ENCODE measurements at places on chromosomes 3 and 15.

DNA sequence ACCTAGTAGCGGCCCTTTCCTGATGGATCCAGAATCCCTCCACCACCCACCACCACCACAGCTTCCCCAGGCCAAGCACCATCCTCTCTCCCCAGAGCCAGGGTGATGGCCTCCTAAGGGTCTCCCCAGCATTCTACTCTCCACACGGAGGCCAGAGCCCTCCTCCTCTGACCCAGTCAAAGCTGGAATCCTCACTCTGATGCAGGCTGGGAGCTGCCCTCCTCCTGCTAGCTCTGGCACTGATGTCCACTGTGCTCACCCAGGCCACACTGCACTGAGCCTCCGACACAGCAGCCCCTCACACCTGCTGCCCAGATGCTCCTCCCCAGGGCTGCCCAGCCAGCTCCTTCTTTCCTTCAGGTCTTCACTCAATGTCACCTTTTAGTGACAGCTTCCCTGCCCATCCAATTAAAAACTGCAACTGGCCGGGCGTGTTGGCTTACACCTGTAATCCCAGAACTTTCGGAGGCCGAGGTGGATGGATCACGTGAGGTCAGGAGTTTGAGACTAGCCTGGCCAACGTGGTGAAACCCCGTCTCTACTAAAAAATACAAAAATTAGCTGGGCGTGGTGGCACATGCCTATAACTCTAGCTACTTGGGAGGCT, 21.0 kb downstream of the XXYLT1 start:
- no peak for DNase-seq

DNA sequence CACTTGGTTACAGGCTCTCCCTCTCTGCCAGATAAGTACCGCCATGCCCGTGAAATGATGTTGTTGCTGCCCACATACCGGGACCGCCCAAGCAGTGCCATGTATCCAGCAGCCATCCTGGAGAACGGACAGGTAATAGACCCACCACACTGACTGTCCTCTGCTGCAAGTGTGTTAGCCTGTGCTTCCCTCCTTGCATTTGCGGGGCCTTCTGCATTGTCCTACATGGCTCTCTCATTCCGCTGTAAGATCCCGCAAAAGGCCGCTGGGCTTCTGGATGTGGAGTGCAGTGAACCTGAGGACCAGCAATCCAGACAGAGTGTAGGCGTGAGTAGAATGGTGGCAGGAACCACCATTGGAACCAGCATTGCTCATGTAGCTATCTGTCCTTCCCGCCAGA, 10.6 kb upstream of the MANF start:
- DNase-seq, result no peak

DNA sequence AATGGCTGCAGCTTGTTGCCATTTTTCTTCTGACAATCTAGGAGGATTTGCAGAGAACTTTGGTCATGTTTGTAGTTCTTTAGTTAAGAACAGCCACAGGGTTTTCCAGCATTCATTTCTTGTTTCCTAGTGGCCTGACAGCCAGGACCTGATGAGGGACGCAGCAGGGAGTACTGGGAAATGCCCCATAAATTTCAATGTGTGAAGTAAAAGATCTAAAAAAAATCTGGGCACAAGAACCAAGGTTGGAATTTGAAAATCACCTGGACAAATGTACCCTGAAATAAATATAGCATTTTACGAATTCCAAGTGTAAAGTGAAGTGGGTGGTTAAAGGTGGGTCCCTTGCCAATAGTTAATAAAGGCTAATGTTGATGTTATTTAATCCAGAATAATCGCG, 195.0 kb downstream of the ZIC1 start:
- DNase-seq, result no peak

DNA sequence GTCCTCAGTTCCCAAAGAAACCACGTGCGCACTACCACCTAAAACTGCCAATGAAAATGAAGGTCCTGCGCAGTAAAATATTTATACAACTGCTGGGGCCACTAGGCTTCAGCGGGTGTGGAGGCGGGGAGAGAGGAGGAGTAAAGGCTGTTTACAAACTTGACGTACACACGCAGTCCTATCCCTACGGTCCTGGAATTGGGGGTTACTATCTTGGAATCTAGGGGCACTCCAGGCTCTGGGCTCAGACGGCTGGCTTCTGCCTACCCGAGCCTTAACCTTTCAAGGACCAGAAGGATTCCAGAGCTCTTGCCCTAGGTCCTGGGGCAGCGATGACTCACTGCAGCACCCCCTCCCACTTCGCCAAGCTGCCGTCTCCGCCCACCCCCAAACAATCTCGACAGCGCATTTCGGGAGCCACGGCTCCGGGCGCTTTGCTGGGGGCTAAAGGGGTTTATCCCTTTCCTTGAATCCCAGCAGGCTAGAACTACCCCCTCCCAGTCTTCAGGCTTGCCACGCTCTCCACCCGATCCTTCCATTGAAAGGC, 3.0 kb downstream of the ADAMTS9 start:
- peak; percentile 14 for DNase-seq

- no peak for DNase-seq
Observed at GRCh38 chr3:171200750-171201088, 174.2 kb upstream of the SLC2A2 start.

- peak; percentile 84 for DNase-seq
Observed at GRCh38 chr3:66195347-66195783, 25.4 kb upstream of the SLC25A26 start.

GRCh38 chr3:64353226-64353625, 128.0 kb upstream of the PRICKLE2 start:
- DNase-seq, result no peak

- DNase-seq, result no peak
Observed at GRCh38 chr3:31670136-31670535, 137.4 kb downstream of the STT3B start.

- no peak for DNase-seq
Observed at GRCh38 chr3:151839313-151839631, 25.4 kb downstream of the AADAC start.

DNA sequence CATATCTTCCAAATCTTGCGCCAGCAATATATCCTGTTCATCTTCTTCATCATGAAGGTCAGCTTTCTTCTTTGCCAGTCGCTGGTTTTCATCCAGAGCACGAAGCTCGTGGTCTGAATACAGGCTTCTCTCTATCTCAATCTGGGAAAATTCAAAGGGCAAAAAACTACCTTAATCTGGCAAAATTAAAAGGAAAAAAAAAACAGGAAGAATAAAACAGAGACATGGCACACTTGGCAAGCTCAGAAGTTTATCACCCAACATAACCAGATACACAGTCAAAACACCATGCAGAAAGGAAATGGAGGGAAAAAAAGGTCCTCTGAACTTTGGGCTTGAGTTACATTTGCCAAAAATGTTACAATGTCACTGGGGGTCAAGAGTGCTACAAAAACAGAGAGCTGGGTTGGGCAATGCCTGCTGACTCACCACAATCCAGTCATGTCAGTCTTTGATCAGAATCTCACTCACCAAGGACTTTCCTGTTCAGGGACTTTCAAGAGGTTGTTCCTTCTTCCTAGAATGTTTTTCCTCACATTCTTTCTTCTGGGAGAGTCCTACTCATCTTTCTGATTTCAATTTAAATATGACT, 1.5 kb downstream of the MRPL46 start:
- peak; percentile 37 for DNase-seq

GRCh38 chr15:93520206-93520605, 431.2 kb upstream of the RGMA start:
- DNase-seq, result no peak

DNA sequence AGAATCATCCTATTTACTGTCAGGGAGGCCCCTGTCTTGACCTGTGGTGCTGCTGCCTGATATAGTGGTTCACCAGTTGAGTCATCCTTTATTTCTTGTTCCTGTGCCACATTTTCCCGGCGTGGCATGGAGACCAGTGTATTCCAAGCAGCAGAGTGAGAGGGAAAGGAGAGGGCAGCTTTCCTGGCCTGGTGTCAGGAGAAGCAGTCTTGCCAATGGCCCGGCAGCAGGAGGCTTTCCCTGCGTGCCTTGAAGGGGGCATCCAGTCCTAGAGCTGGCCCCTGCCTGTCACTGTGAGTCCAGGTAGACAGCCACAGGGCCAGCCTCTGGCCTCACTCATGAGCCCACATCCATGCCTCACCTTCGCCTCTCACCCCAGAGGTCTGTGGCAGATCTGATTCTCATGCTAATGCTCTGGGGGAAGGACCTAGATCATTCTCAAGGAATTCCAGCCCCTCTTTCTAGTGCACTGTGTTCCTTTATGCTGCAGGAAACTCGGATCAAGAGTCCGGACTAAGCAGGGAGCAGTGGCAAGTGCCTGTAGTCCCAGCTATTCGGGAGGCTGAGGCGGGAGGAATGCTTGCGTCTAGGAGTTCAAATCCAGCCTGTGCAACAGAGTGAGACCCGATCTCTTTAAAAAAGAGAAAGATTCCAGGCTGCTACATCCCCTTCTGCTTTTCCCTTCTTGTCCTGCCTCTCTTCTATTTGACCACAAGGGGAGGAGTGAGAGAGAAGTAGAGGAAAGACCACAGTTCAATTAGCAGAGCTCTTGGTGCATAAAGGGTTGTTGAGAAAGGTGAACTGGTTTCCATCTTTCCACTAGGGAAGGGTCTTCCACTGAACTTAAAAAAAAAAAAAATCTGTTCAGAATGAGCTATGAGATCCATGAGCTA, 66.8 kb upstream of the HACD2 start:
- no peak for DNase-seq

DNA sequence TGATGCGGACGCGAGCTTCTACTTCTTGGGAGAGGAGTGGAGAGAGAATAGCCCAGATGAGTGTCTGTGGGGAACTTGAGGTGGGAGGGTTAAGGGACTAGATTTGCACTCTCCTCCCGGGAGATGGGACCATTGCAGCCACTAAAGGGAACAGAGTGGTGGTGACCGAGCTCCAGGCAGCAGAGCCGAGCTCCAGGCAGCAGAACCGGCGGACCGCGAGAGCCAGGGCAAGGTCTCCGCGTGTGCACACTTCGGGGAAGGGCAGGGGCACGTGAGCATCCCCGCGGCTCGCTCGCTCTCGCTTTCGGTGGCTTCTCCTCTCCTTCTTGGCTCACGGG, 1.1 kb downstream of the IGDCC3 start:
- DNase-seq, result no peak

- no peak for DNase-seq
Observed at GRCh38 chr3:135981701-135982403, 16.3 kb downstream of the PPP2R3A start.

- DNase-seq, result no peak
Observed at GRCh38 chr3:171277456-171278298, 182.5 kb downstream of the TNIK start.

DNA sequence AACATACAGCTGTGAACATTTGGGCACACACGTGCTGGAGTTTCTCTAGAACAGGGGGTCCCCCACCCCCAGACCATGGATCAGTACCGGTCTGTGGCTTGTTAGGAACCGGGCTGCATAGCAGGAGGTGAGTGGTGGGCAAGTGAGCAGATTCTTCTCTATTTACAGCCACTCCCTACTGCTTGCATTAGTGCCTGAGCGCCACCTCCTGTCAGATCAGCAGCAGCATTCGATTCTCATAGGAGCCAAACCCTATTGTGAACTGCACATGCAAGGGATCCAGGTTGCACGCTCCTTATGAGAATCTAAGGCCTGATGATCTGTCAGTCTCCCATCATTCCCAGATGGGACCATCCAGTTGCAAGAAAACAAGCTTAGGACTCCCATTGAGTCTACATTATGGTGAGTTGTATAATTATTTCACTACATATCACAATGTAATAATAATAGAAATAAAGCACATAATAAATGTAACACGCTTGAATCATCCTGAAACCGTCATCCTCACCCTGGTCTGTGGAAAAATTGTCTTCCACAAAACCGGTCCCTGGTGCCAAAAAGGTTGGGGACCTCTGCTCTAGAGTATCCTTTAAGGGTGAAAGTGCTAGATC, 25.8 kb downstream of the CHRM5 start:
- DNase-seq, result no peak

GRCh38 chr15:85490856-85491255, 110.5 kb downstream of the AKAP13 start:
- no peak for DNase-seq

GRCh38 chr3:87084868-87085267, 93.9 kb upstream of the VGLL3 start:
- no peak for DNase-seq

Measured in hepatic stellate cell (primary cell).